Activated naive CD4-positive, alpha-beta T cell treated with anti-CD3 and anti-CD28 coated beads, Interleukin-2, amount 10 ng/mL, durations not matched to agents 7 days and 5 days (primary cell): ENCODE measurements at places on chromosomes 3 and 15.
A peak's percentile ranks its signal among the peaks of the same experiment; 100 is the strongest.

DNA sequence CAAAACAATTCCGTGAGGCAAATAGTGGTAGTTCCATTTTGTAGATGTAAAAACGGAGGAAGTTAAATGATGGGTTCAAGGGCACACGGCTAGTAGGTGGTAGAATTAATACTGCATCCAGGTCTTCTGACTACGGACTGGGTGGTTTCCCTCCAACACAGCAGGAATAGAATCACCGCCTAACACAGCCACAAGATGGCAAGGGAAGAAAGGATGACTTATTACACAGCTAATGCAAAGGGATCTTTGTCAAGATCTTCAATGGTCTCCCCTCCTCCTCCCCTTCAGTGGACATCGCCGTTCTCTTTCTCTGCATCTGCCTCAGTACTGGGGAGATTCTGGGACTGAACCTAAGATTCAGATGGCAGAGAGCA lies 524 bp upstream of the TOPBP1 start:
- DNase-seq = peak; percentile 40

DNA sequence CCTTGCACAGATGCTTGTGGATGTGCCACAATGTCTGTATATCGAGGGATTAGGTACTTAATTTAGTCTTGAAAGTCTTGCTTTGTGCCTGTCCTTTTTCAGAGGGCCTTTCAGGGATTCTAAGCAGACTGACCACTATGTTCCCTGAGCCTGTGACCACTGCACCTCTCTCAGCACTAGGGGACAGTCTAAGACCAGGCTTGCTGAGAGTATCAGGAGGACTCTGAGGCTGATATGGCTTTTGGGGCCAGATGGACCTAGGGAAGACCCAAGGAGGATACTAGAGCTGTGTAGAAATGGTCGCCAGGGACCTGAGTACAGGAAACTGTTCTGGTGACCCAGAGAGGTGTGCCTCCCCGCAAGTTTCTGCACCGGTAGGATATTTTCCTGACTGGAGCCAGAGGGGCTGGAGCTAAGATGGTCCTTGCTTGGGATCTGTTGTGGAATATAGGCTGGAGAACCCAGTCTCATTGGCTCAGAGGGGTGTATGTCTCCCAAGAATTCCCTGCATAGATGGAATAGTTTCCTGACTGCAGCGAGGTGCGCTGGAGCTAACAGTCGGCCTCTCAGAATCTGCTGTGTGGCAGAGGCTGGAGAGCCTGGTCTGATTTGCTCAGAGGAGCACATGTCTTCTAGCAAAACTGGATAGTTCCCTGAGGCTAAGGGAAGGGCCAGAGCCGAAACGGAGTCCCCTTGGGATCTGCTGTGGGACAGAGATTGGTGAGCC lies 213.2 kb upstream of the DCBLD2 start:
- DNase-seq = no peak

DNA sequence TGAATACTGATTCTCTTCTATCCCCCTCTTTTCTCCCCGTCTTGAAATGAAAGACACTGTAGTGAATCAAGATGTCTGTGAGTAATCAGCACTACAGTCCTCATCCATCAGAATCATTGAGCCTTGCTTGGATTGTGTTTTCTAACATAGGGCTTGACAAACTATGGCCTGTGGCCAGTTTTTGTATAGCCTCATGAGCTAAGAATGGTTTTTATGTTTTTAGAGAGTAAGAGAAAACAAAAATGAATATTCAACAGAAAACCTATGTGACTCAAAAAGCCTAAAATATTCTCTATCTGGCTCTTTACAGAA lies 55.2 kb downstream of the PPM1L start:
- no peak for DNase-seq

DNA sequence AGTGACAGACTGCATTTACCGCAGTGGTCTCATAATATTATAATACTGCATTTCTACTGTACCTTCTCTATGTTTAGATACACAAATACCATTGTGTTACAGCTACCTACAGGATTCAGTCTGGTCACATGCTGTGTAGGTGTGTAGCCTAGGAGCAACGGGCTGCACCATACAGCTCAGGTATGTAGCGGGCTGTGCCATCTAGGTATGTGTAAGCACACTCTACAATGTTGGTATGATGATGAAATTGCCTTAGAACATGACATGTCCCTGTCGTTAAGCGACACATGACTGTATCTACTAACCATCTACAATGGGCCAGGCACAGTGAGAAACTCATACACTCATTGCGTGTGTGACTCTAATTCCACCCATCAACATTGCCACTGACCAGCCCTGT lies 85.5 kb upstream of the SEC13 start:
- DNase-seq = no peak

DNA sequence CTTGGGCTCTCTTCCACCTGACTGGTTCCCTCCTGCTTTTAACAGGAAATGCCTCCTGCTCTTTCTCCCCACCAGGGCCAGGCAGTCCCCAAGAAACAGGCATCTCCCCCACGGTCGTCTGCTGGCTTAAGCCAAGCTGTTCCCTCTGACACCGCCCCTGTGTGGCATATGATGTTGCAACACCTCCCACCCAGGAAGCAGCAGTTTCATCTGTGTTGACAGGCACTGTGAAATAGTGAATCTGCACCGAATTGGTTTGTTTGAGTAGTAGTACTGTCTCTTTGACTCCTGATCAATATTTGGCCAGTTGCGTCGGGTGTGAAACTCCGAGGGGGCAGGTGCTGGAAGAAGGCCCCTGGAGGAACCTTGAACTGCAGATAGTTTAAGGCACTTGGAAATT lies 188.8 kb downstream of the FEZF2 start:
- no peak for DNase-seq

DNA sequence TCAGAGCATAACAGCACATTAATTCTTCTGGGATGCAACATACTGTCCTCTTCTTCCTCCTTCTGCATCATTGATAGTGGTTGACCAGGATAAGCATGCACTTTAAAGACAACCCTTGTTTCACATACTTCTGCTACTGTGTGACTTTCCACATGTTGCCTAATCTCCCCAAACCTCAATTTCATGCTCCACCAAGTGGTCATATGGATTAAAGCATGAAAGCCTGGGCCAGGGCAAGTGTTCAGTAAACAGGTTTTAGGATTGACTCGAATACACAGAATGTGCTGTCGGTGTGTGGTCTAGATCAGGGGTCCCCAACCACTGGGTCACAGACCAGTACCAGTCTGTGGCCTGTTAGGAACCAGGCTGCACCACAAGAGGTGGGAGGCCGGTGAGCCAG lies 22.5 kb upstream of the BFSP2 start:
- no peak for DNase-seq

DNA sequence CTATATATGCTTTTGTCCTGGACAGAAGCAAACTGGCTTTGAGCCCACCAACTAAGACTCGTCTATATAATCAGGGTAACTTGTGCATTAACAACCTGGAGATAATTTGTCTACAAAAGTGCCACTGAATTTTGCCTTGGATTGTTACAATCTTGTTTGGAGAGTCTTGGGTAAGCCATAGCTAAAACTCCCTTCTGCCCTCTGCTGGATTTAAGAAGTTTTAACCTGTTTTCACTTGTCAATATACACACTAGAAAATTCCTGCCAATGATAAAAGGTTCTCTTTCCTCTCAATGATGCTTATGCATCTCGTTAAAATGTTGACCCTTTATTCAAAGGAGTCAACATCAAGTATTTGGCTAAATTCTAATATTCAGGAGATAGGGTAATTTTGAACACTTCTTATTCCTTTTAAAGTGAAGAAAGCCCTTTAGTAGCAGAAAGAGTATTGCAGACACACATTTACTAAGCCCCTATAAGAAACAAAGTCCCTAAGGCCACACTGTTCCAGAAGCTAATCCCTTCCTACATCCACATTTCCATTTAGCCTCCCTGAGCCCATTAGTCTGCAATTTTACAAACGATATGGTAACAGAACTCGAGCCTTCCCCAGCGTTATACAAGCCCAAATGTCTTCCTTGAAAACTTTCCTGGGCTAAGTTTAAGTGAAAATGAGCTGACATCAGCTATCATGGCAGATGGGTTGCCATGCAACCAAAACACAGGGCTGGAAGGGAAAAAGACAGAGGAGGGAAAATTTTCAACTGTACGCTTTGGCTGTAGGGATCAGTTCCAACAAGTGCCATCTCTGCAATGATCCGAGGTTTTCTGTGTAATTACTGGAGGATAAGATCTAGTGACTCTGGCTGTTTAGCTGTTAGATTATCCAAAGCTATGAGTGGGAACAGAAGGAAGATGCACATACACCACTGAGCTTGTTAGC lies 75.9 kb upstream of the FGF12 start:
- DNase-seq = no peak

GRCh38 chr3:152591515-152591914 lies 243.4 kb upstream of the P2RY1 start:
- DNase-seq = no peak

DNA sequence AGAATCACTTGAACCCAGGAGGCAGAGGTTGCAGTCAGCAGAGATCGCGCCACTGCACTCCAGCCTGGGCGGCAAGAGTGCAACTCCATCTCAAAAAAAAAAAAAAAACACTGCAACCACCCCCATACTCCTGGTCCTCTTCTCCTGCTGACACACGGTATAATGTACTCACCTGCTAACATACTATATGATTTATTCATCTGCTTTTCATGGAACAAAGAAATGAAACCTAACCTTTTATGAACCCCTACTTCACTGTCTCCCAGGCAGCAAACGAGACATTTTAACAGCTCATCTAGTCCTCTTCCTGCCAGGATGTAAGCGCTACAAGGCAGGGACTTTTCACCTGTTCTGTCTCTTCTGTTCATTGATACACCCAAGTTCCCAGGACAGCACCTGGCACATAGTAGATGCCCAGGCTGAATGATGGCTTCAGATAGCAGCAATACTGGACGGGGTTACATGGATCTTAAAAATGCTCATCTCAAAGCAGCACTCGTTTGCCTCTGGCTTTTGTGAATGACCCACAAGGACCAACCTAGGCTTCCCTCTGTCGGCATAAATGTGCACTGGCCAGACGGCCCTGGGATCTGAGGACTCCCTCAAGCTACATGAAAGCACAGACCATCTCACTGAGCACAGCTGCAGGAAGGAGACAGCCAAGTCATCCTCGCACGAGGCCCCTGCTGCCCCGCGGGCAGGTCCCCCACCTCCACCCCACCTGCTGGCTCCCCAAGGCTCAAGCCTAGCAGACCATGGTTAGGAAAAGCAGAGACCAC lies 20.3 kb downstream of the XXYLT1 start:
- no peak for DNase-seq

- no peak for DNase-seq
Observed at GRCh38 chr3:186839874-186840641, 2.5 kb upstream of the ADIPOQ start.
